Left cardiac atrium (tissue), 4 donors: ENCODE measurements at places on chromosomes 2 and 18. TPM values are rescaled to one million over a fixed set of nuclear protein-coding genes. Genes with fewer than 3 reads are reported as not detected.

HOXD12 gene
- not detected for total RNA-seq

KLHL30 gene
- total RNA-seq = 15.8 TPM

FBXO15 gene
- total RNA-seq = 0.47 TPM

HOXD10 gene
- not detected for total RNA-seq

RAD51AP2 gene
- total RNA-seq = 0.16 TPM

RFX8 gene
- not detected for total RNA-seq

ITPRIPL1 gene
- total RNA-seq = 2.1 TPM

OTX1 gene
- total RNA-seq = not detected

IL1R2 gene
- 3.9 TPM for total RNA-seq

GALNT13 gene
- total RNA-seq = 1.9 TPM

SH3RF3 gene
- total RNA-seq = 8.8 TPM

ERICH2 gene
- total RNA-seq = 1.2 TPM

TUBB8B gene
- total RNA-seq = not detected

CPO gene
- 0.34 TPM for total RNA-seq

MC2R gene
- total RNA-seq = not detected

ABCG8 gene
- total RNA-seq = not detected

CD28 gene
- 2.9 TPM for total RNA-seq

TTN gene
- total RNA-seq = 1,612 TPM

GRCh38 chr2:7373156-7373555 is 455.9 kb downstream of the RNF144A start:
- no peak for DNase-seq

GRCh38 chr2:226427538-226428307 is 371.9 kb downstream of the IRS1 start:
- no peak for DNase-seq

- DNase-seq = no peak
Measured at GRCh38 chr18:70160073-70160678, 45.3 kb downstream of the RTTN start.

GRCh38 chr2:129716781-129717559 is 262.5 kb upstream of the RAB6C start:
- no peak for DNase-seq

DNA sequence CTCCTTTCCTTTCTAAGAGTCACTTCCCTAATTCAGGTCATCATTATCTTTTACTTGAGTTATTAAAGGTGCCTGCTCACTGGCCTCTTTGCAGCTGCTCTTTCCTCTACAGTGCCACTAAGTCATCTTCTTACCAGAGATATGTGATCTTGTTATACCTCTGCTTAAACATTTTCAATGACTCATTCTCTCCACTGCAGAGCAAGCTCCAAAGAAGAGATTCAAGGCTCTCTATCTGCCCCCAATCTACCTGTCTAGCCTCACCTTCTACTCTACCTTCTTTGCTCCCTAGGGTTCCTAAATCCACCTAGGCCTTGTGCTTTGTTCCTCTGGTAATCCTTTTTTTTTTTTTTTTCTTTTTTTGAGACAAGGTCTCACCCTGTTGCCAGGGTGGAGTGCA is 3.1 kb downstream of the ARHGEF33 start:
- no peak for DNase-seq

DNA sequence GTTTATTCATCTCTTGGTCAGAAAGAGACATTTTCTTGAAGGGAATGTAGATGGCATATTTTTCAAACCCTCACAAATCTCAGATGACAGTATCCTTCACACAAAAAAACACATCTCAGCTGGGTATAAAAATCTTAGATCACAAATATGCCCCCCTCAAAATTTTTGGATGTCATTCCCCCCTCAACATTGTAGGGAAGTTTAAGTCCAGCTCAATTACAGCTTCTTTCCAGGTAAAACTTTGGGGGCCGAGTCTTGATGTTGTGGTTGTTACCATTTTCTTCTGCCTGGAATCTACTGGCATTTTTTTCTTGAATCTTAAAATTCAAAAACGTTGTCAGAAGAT is 46.1 kb downstream of the HDAC4 start:
- no peak for DNase-seq

GRCh38 chr2:117409443-117409842 is 405.0 kb upstream of the DDX18 start:
- DNase-seq = no peak

DNA sequence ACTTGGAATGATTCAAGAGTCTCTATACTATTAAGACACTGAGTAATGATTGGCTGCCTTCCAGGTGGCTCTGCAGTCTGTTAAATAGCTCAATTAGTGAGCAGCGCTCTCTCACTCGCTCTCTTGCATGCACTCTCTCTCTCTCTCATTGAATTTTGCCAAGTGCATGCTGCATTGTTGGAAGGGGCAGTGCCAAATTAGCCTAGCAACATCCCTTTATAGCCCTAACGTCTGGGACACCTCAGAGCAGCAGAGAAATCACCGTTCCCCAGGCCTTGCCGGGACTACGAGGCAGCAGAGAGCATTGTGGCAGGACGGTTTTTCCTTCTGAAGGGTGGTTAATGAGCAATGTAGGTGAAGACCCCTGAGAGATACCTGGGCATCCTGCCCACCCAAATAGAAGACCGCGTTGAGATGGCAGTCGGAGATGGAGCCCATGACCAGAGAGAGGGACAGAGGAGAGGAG is 447.6 kb upstream of the POU3F3 start:
- no peak for DNase-seq

- no peak for DNase-seq
Measured at GRCh38 chr2:39870871-39871270, 91.8 kb upstream of the THUMPD2 start.

GRCh38 chr2:73043929-73044832 is 27.3 kb downstream of the SFXN5 start:
- DNase-seq = no peak

- no peak for DNase-seq
Measured at GRCh38 chr2:139885921-139886498, 1105.8 kb upstream of the NXPH2 start.

- no peak for DNase-seq
Measured at GRCh38 chr18:75639472-75639831, 211.9 kb upstream of the SMIM21 start.

- DNase-seq = no peak
Measured at GRCh38 chr18:75554176-75554575, 126.7 kb upstream of the SMIM21 start.

DNA sequence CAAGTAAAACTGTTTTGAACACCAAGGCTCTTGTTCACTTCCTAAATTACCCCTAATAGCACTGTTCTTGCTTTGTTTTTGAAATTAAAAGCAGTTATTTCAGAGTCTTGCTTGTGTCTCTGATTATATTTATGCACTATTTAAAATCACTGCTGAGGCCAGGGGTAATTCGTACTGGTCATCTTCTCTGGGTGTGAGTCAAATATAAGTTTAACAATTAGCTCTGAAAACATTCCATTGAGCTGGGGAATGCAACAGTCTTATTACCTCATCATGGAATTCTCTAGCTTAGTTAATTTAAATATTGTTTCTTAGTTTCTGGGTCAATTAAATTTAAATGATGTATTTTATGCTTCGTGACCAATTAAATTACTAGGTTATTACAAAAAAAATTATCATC is 135.0 kb downstream of the MEIS1 start:
- no peak for DNase-seq

- no peak for DNase-seq
Measured at GRCh38 chr2:81196383-81196851, 891.9 kb upstream of the LRRTM1 start.

GRCh38 chr2:178491612-178492011 is 11.4 kb downstream of the PLEKHA3 start:
- no peak for DNase-seq

GRCh38 chr2:64722291-64723044 is 68.8 kb upstream of the SERTAD2 start:
- DNase-seq = no peak

- DNase-seq = no peak
Measured at GRCh38 chr2:129379411-129379810, 600.1 kb upstream of the RAB6C start.

DNA sequence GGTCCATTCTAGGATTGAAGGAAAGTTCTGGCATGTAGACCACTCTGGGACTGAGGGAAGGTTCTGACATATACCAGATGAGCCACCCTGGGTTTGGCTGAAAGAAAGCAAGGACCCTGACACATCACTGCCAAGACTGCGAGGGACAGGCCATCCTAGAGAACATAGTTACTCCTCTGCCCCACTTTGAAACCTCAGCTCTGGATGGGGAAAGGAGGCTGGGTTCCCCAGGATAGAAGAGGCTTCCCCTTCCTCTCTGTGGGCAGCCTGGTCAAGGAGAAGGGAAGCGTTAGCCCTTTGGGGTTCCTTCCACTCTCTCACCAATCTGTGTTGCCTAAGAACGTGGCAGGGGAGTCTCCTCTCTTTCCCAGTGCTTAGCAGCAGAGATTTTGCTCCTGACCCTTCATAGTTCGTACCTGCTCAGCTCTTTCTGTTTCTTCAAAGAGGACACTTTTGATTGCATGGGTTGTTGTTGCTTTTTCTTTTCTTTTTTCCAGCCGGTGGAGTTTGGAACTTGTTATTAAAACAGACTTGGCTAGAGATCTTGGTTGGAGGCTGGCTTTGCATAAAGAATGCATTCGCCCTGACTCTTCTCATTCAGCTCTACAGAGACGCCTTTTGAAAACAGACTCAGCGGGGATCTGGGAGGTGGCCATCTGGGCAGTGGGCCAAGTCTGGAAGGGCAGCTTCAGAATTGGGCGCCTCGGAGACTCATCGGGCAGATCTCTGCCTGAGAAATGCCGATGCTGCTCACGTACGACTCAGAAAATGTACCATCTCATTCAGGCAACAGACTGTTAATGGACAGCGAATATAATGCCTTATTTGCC is 166.1 kb downstream of the CLIP4 start:
- DNase-seq = peak; percentile 60

DNA sequence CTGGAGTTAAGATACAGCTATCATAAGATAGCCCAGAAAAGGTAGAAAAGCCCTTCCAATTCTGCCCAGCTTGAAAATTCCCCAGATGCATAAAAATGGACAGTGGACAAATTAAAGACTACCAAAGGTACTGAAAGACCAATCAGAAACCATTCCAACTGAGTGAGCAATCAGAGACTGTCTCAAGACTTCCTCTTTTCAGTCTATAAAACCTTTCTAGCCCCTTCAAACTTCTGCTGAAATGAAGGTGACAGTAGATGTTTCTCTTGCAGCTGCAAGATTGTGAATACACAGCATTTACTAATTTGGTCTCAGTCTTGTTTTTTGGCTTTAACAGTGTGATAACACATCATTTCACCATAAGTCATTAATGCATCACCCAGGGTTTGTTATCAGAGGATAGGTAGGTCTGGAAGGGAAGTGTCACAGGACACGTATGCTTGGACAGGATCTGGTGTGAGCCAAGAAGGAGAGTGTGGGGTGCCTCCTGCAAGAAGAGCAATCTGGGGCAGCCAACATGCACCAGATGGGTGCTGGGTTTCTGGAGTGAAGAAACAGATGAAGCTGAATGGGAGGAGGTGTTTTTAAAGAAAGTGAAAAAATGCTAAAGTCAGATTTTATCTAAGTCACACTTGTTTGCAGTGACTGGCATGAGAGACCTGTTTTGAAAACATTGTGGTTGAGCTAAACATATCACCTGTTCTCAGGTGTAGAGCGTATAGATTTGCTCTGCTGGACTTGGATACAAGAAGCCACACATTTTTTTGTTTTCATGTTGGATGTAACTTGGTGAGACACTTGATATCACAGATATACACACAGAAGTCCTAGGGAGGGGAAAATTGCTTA is 75.3 kb upstream of the DDX18 start:
- DNase-seq = no peak

DNA sequence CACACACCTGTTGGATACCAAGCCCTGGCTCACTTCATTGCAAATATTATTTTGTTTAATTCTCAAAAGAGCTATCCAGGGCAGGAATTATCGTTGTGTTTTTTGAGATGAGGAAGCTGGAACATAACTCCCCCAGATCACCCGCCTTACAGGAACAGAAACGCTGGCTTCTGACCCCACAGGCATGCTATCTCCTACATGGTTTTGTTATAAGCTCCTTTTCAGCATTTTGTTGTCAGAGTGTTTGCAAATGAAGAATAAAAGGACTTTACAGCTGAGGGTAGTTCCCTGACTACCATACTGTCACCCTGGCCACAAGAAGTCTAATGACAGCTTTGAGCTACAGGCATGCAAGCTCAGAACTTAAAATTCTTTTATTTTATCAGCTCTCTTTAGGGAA is 62.0 kb upstream of the MRPS9 start:
- no peak for DNase-seq

DNA sequence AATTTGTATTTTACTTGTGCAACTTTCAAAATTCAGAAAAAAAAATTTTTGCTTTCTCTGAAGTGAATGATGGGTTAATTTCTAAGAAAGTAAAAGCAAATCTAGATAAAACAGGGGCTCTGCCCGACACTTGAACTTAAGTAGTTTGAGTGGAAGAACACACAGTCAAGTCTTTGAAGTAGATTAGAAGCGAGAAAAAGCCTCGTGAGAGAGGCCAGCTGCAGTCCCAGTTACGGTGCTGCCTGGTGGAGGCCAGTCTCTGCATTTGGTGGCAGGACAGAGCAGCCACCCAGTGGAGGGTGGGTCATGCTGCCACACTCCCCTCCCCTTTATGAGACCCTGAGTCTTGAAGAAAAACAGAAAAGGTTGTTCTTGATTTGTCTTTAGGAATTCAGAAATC is 81.8 kb downstream of the INPP5D start:
- no peak for DNase-seq

- DNase-seq = no peak
Measured at GRCh38 chr2:32591669-32592463, 36.0 kb upstream of the TTC27 start.

DNA sequence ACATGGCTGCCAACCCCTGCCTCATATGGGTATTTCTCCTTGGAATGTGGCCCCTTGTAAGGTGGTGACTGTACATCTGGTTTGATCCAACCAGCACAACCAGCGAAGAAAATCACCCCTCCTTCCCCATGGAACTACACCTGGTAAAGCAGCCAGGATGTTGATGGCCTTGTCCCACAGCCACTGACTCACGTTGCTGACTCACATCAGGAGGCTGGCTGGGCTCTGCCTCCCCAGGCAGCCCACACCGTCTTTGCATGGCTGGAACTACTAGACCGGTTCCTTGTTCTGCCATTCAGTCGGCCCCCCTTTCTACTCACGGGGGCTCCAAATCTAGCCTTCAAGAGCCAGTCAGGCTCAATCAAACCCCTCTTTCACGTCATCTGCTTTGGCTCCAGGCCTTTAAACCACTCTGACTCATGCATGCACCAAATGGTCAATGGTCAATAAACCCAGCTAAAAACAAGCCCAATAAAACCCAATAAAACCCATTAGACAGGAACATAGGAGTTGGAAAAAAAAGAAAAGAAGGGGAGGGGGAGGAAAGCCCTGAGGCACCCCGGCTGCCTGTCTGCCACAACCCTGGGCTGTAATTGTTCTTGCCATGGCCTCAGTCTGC is 114.8 kb downstream of the PLB1 start:
- DNase-seq = peak; percentile 22
